ENCODE measurements at places on chromosomes 1 and 21.

- no peak for DNase-seq
Measured at GRCh38 chr1:162720996-162721395, 69.5 kb upstream of the HSD17B7 start.

- no peak for DNase-seq
Measured at GRCh38 chr1:98068016-98068415, 147.2 kb upstream of the DPYD start.

- DNase-seq: no peak
Measured at GRCh38 chr1:3698660-3699408, 46.5 kb downstream of the TP73 start.

DNA sequence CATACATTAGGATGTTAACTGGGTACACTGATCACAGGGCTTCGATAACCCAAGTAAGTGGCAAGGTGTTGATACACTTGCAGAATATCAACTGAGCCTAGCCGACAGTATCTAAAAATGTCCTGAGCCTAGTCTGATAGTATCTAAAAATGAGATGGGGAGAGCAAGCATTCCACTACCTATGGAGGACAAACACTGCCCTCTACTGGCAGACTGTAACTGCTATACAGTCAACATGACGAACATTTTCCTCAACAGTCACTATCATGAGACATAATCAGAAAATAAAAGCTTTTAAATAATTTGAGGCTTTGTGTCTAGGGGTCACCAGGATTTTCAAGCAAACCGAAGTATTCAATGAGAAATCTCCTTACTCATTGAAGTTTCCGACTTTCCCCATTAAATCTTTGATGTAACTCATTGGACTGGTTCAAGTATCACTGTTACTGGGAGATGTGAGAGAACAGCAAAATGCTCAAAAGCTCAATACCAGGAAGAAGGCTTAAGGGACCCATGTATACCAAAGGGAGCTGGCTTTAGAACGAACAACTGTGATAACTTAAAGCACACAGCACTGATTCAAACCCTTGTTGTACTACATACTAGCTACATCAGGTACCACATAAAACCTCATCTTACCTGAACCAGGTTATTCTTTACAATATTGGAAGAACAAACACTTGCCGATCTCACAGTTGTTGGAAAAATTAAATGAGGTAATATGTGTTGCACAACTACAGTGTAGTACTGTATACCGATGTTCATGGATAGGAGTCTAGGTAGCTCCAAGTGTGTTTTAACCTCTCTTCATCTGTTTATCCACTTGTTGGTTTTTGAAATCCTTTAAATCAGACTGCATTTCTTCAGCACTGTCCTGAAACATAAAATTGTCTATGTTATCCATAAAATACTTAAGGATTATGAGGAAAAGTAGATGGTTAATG is 31.1 kb upstream of the SLC45A3 start:
- DNase-seq: peak; percentile 55

- no peak for DNase-seq
Measured at GRCh38 chr1:163357378-163357777, 35.6 kb downstream of the NUF2 start.

DNA sequence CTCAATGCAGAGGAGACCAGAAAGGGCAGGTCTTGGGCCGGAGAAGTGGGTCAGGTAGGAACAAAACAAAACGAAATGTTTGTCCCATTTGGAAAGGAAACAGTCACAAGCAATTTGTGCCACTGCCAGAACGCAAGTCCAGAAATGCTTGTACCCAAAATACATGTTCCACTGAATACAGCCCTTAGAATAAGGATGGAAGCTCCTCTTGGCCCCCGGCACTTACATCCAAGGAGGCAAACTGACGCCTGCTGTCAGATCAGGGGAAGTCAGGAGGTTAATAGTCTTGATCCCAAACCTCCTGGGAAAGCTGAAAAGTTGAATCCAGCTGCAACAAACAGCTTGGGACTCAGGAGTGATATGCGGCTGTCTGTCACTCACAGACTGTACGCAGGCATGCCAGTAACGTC is 75.9 kb upstream of the GALNT2 start:
- no peak for DNase-seq

- DNase-seq: no peak
Measured at GRCh38 chr1:44467566-44467965, 62.5 kb downstream of the RNF220 start.

DNA sequence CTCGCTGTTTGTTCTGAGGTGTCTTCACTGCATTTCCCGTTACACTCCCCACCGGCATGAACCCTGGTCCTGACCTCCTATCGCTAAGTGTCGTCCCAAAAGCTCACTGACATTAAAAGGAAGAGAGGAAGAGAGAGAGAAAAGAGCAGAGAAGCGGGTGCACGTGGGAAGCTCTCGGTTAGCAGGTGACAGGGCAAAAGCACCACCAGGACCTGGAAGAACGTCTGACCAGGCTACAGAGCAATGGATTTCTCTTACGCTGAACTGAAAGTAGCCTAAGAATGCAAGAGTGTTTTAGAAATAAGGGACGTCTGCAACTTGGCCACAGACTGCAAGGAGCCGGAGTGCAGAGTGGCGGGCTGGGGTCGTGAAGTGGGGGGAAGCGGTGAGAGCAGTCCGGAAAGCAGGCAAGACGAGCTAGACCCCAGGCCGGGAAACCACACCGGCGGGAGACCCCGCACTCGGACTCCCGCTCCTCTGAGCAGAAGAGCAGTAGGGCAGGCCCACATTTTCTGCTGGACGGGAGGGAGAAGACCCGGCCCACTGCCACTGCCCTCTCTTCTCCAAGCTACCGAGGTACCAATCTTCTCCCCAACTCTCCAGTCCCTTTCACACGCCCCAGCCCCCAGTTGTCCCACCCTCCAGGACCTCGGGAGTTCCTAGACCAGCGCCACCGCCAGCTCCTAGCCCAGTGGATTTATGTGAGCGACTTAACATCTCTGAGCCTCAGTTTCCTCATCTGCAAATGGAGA is 8.3 kb upstream of the MPZL1 start:
- DNase-seq: peak; percentile 36

- no peak for DNase-seq
Measured at GRCh38 chr1:205245096-205245495, 17.4 kb downstream of the TMCC2 start.
